ENCODE measurements at places on chromosomes 1 and 21.

- no peak for DNase-seq
Measured at GRCh38 chr1:114078116-114078515, 75.6 kb downstream of the SYT6 start.

DNA sequence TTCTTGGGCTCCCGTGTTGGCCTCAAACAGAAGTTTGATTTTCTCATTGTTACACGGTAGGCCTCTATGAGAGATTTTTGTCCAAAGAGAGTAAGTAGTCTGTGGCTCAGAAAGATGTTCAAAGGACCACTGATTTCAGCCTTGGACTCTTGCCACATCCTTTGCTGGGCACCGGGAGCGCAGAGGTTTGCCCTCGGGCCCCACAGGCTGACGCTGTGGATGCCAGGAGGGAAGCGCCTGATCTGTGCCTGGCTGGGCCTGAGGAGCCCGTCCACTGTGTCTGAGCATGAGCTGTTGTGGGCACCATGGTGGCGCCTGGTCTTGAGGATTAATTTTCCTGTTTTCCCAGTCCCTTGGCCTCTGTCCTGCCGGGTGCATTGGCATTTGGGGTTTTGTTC lies 52.3 kb downstream of the PCNT start:
- DNase-seq = no peak

DNA sequence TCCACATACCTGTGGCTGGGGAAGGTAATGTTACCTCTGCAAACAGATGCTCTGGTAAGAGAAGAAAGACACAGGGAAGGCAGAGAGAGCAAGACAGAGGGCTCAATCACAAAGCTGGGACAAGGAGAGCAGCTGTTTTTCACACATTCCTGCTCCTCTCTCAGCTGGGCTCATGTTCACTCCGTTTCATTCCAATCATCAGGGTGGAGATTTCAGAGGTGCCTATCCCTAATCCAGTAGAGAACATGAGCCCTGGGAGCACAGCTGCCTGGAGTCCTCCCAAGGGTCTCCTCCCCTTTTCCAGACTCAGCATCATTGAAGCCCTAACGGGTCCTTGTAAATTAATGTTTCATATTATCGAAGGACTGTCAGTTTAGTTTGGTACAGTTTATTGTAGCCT lies 19.4 kb downstream of the GADD45A start:
- DNase-seq = no peak

GRCh38 chr1:55252942-55253589 lies 37.9 kb upstream of the USP24 start:
- DNase-seq = peak; percentile 61

GRCh38 chr1:173503391-173503790 lies 26.3 kb downstream of the PRDX6 start:
- DNase-seq = no peak

- no peak for DNase-seq
Measured at GRCh38 chr1:196650403-196650802, 1.4 kb upstream of the CFH start.

GRCh38 chr1:203325026-203325417 lies 19.7 kb downstream of the BTG2 start:
- DNase-seq = peak; percentile 96

DNA sequence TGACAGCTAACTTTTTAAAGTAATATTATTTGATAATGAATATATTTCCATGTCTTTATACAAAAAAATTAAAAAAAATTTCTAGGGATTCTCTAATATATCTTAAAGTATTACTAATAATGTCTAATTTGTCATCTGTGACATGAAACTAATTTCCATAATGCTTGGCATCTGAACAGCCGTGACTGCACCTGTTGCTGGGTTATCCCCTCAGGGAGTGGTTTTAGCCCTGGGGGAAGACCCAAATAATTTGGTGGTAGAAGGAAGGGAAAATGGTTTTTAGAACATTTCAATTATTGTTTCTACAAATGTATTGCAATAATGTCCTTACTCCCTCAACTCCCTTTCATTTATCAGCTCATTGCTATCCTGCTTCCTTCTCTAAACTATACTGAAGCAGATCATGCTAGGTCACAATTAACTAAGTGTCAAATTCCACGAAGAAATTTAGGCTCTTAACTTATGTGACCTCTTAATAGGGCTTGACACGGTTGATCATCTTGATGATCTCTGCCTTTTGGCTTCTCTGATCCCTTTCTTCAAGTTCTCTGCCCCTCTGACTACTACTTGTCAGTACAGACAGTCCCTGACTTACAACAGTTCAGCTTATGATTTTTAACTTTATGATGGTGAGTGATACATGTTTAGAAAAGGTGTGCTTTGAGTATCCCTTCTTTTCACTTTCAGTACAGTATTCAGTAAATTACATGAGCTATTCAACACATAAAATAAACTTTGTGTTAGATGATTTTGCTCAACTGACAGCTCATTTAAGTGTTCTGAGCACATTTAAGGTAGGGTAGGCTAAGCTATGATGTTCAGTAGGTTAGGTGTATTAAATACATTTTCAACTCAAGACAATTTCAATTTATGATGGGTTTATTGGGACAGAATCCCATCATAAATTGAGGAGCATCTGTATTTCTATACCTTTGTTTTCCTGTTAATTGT lies 26.4 kb upstream of the DPH5 start:
- peak; percentile 51 for DNase-seq

GRCh38 chr21:23861911-23862504 lies 1745.3 kb downstream of the MRPL39 start:
- no peak for DNase-seq

DNA sequence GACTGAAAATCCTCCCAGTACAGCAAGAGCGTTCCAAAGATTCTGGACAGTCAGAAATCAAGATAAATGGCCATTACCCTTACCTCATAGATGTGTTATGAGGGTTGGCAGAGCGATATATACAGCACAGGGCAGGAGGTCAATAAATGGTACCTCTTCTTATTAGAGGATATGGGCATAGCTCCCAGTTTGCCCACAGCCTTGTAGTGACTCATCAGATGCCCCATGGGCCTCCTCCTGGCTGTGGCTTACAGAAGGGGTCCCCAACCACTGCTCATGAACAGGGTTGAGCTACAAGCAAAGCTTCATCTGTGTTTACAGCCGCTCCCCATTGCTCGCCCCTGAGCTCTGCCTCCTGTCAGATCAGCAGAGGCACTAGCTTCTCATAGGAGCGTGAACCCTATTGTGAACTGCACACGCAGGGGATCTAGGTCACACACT lies 7.3 kb upstream of the IFNGR2 start:
- DNase-seq = no peak

DNA sequence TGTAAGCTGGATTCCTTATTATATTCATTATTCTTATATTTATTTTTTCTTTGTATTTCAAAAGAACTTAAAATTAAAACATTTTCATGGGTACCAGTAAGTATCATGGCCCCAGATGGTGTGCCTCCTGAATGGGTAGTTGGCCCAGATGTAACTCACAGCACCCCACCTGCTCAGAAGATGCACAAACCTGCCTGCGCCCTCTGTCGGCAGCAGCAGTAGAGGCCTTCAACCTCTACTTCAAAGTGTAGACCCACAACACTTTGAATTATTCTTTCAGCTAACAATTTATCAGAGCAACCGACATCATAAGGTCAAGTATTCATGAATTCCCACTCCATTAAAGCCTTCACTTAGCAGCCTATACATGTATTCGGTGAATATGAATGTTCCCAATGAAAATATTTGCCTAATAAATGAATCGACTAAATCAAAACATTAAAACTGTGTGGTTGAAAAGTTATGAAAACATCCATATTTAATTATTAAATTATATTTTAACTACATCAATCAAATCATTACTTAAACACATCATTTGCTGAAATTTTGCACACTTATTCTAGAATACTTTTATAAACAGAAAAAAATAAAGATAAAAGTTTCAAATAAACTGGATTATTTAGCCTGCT lies 25.4 kb downstream of the PIGM start:
- DNase-seq = peak; percentile 82

- no peak for DNase-seq
Measured at GRCh38 chr1:16165548-16165947, 9.7 kb upstream of the EPHA2 start.

- DNase-seq = no peak
Measured at GRCh38 chr21:34882719-34883131, 166.4 kb downstream of the RUNX1 start.

DNA sequence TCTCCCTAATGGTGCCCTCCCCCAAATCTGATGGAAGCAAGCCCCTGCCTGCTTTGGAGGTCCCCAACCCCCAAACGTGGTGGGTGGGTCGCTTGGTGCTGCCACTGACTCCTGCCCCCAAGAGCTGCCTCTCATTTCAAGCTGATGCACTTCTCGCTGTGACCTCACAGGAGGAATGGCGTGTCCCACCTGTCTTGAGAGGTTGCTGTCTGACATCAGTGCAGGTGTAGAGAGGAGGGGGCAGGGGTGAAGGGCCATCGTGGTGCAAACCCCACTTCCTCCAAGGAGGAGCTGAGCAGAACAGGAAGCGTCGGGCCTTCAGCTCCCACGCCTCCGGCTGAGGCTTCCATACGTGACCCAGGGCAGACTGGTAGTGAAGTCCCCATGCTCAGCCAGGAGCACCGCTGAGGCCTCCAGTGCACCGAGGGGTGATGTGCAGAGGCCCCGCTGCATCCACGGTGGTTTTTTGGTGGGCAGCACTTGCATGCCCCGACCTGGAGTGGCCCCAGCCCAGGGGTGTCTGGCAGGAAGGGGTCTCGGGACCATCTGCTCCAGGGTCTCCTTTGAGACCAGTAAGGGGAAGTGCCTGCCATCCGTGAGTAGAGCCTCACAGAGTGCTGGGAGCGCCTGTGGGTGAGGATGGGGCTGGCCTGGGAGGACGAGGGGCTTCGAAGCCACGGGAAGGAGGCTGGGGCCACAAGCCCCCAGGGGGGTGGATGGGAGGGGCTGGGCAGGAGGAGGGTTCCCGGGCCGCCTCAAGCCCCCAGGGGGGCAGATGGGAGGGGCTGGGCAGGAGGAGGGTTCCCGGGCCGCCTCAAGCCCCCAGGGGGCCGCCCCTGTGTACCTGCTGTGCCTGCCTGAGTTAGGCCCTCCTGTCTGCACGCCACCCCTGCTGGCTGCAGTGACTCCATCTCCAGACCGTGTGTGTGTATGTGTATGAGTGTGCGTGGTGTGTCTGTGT lies 39.8 kb downstream of the WDR4 start:
- DNase-seq = no peak

DNA sequence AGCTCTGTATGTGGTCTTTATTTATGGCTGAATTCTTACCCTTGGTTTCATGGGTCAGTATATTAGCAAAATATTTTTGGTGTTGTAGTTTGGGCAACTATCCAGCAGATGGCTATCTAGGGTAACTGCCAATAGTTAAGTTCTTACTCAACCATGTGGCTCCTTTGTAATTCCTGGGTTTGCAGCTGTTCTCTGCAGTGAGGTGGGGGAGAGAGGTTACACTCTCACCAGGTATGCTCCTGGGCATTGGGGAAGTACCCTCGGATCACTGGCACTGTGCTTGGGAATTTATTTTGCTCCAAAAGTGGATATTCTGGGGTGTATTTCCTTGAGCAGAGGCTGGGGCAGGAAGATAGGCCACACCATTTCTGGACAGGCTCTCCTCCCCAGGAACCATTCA lies 436.7 kb upstream of the TMPRSS15 start:
- no peak for DNase-seq

DNA sequence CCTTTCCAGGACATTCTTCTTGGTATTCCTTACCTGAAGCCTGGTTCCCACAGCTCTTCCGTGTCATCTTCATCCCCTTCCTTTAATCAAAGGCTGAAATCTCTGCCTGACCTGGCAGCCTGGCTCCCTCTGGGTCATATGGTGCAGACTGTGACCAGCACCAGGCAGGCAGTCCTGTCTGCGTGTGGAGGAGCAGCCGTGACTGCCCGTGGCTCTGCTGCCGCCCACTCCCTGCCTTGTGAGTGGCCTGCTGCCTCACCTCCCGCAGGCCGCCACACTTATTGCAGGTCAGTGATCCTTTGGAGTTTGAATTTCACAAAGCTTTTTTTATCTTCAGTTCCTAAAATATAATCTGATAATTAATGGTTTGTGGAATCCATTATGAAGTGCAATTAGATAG lies 36.2 kb upstream of the EPHA8 start:
- no peak for DNase-seq

GRCh38 chr1:84319662-84320061 lies 18.2 kb downstream of the SAMD13 start:
- DNase-seq = no peak

DNA sequence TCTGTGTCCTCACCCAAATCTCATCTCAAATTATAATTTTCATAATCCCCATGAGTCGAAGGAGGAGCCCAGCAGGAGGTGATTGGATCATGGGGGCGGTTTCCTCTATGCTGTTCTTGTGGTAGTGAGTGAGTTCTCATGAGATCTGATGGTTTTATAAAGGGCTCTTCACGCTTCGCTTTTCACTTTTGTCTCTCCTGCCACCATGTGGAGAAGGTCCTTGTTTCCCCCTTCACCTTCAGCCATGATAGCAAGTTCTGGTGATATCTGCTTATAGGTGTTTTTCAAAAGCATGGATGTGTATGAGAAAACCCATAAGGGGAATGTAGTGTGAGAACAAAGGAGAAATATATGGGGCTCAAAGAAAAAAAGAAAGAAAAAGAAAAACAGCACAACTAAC lies 405.9 kb upstream of the RGS18 start:
- DNase-seq = no peak

GRCh38 chr1:166164995-166165660 lies 1.7 kb downstream of the FAM78B start:
- DNase-seq = peak; percentile 62

DNA sequence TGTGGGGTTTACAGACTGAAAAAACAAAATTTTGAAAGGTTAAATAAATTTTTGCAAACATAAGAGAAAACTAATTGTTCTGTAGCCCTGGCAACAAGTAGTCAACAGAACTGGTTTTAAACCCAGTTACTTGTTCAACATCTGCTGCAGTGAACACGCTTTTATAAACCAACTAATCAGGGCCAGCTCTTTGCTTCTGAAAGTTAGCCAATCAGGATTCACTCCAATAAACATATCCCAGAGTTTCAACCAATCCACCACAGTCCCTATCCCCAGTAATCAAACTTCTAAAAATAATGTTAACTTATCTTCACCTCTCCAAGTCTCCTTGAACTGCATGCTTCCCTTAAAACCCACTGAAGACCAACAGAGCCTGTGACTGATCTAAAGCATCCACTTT lies 306.6 kb downstream of the CTH start:
- DNase-seq = no peak

- no peak for DNase-seq
Measured at GRCh38 chr1:74715236-74715502, 17.7 kb downstream of the CRYZ start.

DNA sequence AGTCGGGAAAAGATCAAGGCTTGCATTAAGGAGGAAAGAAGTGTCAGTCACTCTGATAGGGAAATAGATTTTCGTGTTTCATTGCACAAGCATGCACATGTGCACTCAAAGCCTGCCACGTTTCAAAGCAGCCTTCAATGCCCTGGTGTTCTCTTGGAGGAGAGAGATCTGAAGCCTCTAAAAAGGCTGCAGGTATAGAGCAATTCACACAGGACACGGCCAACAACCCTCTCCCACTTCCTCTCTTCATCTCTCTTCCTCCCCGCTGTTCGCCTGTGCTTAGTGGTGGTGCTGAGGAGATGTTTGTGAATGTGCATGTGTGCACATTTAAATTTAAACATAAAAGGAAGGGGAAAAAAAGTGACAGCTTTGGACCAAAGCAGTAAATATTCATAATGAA lies 117.7 kb downstream of the NUF2 start:
- no peak for DNase-seq
